ENCODE measurements at places on chromosomes 6 and 20.
A peak's percentile ranks its signal among the peaks of the same experiment; 100 is the strongest.

DNA sequence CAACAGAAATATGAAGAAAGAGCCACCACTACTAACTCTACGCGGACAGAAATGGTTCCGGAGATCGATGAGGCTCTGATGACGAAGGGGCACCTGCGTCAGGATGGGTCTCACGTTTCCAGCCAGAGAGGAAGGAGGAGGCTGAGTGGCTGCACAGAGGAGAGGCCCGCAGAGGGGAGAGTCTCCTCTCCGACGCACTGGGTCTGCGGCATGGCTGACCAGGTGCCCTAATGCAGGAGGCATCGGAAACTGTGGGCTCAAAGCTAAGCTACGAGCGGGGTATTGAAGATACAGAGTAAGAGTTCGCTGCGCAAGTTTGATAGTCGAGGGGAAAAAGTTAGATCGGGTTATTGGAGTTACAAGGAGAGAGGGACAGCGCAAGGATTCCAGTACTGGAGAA, 69.9 kb downstream of the TTLL2 start:
- no peak for DNase-seq

GRCh38 chr6:35494161-35494563, 2.7 kb downstream of the TEAD3 start:
- DNase-seq, result no peak

GRCh38 chr20:33602826-33603590, 59.1 kb upstream of the C20orf144 start:
- peak; percentile 25 for DNase-seq

GRCh38 chr6:166005944-166006899, 161.4 kb downstream of the TBXT start:
- peak; percentile 87 for DNase-seq

GRCh38 chr6:147621263-147621662, 112.8 kb downstream of the SAMD5 start:
- DNase-seq, result peak; percentile 85

DNA sequence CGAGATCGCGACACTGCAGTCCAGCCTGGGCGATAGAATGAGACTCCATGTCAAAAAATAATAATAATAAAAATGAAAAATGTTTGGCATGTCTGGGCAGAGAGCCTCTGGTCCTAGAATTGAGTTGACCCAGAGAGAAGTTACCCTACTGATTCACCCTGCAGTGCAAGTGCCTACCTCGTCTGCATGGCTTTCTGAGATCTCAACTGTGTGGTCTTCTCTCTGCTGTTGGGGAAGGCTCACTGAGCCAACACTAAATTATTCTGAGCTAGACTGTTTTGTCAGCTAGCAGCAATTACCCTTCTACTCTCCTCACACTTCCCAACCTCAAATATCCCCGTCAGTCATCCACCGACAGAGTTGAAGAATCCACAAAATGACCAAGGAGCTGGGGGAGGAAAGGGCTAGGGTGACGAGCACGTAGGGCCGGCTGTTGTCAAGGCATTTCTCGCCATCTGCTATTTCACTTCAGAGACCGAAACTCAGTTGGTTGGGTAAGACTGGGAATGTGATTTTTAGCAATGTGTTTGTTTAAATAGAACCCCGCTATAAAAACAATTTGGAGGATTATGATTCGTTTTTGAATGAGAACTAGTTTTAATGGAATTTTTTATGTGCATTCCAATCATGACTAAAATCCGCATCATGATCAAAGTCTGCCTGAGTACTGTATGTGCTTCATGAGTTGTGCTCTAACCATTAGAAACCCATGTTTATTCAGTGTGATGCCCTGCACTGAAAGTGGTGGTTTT, 9.4 kb downstream of the MAS1 start:
- DNase-seq, result peak; percentile 85

GRCh38 chr6:138988469-138988834, 399 bp upstream of the REPS1 start:
- no peak for DNase-seq

- no peak for DNase-seq
Measured at GRCh38 chr6:154742891-154743290, 9.7 kb downstream of the SCAF8 start.

GRCh38 chr6:167424060-167424673, 99.3 kb downstream of the TTLL2 start:
- no peak for DNase-seq

DNA sequence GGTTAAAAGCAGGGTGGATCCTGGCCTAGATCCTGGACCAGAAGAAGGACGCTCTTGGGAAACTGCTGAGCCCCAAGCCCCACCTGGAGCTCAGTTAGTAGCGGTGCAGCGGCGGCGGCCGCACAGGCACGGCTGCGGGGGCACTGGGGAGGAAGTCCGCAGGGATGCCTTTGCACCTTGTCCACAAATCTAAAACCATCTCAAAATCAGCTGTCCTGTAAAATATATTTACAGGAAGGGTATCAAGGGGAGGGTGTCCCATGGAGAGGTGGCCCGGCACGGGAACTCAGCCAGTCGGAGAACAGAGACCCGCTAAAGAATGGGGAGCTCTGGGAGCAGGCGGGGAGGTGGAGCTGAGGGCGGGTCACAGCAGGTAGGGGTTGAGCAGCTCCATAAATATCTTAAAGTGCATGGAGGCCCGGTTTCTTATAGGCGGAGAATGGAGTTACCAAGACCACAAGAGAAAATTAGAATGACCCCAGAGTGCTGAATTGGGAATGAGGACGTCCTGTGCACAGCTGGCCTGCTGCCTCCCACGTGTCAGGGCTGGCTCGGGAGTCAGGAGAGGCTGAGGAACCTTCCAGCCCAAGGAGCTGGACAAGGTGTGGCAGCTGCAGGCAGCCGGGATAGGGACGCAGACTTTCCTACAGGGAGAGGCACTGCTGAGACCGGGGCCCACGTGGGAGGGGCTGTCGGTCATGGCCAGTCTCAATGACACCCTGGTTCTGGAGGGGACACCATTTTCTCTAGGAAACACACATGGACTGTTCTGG, 8.0 kb downstream of the MTG2 start:
- DNase-seq, result no peak

- no peak for DNase-seq
Measured at GRCh38 chr6:134521116-134521501, 203.2 kb upstream of the SGK1 start.

DNA sequence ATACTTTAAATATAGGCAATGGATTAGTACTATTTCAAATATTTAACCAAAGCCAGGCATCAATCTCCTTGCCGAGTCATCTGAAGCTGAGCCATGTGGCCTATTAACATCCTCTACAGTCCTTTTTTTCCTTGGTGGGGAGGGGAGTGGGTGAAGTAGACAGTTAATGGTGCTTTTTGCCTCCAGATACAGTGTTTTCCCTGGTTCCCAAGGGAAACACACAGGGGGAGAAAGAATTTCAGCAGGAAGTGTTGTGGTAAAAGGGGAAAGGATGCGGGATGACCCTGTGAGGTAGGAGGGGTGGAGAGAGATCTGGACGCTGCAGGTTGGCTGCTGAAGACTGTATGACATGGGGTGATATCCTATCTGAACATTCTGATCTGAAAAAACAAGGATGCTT, 9.6 kb downstream of the CLDN20 start:
- peak; percentile 97 for DNase-seq

- no peak for DNase-seq
Measured at GRCh38 chr6:12010635-12011275, 1.4 kb upstream of the HIVEP1 start.

DNA sequence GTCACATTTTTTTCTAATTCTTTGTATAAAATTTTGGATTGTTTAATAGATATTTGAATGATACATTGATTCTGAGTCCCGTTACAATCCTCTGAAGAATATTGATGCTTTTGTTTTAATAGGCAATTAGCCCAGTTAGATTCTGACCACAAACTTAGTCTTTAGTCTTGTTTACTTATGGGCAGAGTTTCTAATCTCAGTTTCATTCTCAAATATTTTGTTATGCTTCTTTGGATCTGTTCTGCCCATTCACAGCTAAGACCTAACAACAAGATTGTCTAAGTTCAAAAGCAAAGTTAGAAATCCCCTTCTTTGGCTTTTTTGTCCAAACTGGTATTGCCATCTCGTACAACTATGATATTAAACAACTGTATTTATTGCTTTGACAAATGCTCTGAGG, 58.0 kb downstream of the TBXT start:
- DNase-seq, result no peak

DNA sequence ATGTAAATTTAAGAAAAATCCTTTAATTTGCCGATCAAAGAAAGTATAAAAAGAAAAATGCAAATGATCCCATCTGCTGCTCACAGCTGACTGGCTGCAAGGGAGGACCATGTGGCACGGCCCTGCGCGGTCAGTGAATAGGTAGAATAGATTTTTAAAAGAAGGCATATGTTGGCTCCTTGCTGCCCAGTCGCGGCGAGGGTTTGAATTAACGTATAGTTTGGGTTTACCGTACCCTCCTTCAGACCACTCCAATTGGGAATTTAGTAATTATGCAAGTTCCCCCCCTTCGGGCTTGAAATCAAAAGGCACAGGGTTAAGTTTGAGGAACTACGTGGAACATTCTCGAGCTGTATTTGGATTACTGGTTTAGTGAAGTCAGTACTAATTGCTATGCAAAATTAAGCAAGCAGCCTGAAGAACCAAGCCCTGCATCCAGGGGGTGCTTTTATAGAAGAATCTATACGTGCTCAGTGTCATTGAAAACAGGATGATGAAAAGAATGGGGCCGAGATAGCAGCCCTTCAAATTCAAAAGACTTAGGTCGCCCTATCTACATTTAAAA, 1.1 kb upstream of the BEND3 start:
- DNase-seq, result no peak

- no peak for DNase-seq
Measured at GRCh38 chr6:106790149-106790770, 160.9 kb downstream of the QRSL1 start.

- DNase-seq, result no peak
Measured at GRCh38 chr6:48774276-48774675, 663.3 kb upstream of the PTCHD4 start.

GRCh38 chr20:24487240-24487639, 17.8 kb downstream of the SYNDIG1 start:
- no peak for DNase-seq

DNA sequence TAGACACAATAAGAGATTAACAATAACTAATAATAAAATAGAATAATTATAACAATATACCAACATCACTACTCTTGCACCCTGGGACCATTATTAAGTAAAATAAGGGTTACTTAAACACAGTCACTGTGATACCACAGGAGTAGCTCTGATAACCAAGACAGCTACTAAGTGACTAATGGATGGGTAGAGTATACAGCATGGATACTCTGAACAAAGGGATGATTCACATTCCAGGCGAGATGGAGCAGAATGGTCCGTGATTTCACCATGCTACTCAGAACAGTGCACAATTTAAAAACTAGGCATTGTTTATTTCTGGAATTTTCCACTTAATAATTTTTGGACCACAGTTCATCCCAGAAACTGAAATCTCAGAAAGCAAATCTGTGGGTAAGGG, 80.0 kb upstream of the FUT9 start:
- DNase-seq, result no peak

DNA sequence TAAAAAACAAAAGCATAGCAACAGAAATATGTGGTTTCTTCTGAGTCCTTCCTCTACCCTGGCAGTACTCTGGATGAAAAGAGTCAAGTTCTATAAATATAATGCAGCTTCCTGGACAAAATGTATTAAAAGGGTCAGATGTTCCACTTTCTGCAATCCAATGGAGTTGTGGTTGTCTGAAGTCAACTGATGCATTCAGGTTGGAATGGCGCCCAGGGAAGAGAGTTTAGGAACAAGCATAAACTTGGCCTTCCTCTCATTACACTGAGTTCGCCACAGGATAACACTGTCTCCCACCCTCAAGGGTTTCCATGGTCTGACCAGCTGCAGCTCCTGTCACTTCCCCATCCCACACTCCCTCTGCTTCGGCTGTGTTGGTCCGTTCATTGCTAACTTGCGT, 66.4 kb downstream of the PLEKHG1 start:
- DNase-seq, result peak; percentile 42

DNA sequence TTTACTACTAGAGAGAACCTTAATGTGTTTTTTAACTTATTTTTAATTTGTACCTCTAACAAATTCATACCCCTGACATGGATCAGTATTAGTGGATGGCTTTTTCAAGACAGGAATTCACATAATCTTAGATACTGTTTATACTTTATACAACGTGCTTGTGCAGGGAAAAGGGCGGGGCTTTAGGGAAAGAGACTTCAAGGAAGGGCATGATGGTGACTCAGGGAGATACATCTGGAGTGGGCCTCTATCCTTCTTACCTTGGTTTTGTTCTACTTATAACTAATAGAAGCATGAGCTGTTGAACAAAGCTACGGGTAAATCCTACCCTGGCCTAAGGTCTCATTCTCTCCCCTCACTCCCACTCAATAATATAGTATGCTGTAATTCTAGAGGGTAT, 160.8 kb downstream of the C6orf58 start:
- no peak for DNase-seq

DNA sequence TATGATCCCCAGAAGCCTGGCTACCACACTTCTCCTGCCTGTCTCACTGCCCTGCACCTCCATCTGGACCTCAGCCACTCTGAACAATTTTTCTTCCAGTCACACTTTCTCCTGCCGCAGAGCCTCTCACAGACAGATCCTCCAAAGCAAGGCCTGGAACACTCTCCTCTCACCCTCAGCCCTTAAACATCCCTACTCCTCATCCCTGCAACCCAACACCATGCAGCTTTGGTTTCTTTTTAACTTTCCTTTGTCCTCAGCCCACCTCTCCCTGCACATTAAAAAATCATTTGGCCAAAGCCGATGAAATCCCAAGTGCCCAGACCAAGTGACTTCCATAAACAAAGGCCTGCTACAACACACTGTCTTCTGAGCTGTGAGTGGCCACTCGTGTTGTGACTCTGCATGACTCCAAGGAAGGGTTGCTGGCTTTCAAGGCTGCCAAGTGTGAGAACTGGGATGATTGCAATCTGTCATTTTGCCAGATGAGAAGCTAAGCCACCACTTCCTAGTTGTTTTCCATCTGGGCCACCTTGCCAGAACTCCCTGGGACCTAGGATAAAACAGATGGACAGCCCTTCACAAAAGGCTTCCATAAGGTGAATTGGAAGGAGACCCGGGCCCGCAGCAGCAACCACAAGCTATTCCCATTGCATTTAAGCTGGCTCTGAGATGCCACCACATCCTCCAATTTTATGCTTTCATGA, 144.4 kb upstream of the SSTR4 start:
- no peak for DNase-seq

DNA sequence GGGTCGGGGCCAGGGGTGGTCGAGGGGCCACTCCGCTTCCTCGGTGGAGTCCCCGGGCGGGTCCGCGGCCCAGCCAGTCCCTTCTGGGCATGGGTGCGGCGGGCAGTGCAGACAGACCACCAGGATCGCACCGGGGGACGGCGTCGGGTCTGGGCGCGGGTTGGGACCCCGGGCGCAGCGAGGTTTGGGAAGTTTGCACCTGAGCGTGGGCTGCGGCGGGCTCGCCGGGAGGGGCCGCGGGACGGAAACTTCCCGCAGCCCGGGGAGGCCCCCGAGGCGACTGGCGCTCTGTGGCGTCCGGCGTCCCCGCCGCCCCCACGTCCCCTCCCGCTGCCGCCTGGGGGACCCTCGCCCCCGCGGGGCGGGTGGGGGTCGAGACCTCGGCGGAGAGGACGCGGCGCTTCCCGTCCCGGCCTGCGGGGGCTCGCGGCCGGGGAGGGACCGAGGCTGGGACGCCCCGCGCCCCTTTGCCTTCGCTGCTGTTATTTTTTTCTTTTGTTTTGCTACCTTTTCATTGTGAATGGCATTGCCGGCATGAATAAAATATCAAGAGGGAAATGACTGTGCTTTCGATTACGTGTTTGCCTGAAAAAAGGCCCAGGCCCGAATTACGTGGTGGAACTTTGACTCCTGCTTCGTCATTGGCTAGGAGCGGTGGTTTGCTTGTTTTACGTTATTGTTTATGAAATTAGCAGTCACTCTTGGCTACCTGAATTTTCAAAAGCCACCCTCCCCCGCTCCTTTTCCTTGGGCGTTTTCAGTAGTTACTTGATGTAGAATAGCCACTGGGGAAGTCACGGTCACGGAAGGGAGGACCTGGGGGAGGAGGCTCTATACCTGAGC, 703 bp downstream of the SNX9 start:
- DNase-seq, result peak; percentile 76

Measured in astrocyte (in vitro differentiated cells and primary cell).